Left ventricle myocardium inferior (tissue), 1 donor: ENCODE measurements at places on chromosomes 5 and 9. TPM values are rescaled to one million over a fixed set of nuclear protein-coding genes. Genes with fewer than 3 reads are reported as not detected.

The F2RL1 gene
- total RNA-seq, result 2.0 TPM

- DNase-seq, result no peak
- H3K4me3 ChIP-seq, result no peak overlapping the region
- H3K27me3 ChIP-seq, result peaks cover 43% of the 10 kb centered on the region
- H3K4me1 ChIP-seq, result no peaks in the 10 kb centered on the region
Observed at GRCh38 chr5:137084016-137084415, 415.1 kb downstream of the SPOCK1 start.

The EFNA5 gene
- total RNA-seq, result 28.2 TPM

DNA sequence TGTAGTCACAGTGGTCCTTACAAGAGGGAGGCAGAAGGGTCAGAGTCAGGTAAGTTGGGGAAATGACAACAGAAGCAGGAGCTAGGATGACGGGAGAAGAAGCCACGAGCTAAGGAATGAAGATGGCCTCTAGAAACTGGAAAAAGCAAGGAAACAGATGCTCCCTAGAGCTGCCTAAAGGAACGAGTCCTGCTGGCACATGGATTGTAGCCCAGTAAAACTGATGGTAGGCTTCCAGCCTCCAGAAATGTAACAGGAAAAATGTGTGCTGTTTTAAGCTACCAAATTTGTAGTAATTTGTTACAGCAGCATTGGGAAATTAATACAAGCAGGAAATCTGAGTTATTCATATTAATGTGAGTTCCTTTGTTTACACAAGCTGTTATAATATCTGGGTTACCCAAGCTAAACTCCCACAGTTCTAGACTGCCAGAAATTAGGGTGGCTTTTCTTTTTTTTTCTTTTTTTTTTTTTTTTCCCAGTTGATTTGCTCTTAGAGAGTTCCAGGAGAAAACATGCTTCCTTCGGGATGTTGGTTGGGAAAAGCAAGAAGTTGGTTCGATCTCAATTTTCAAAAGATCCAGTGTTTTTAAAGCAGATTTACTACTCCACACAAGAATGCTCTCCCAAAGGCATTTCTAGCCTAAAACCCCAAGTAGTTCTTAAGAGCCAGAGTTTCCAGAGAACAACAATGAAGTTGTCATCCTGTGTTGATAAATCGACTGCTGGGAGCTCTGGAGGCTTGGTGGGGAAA is 400.0 kb upstream of the SLC24A2 start:
- H3K36me3 ChIP-seq, result no peaks in the 10 kb centered on the region
- no peaks in the 10 kb centered on the region for H3K27me3 ChIP-seq
- no peak for DNase-seq
- no peak overlapping the region for H3K27ac ChIP-seq
- H3K4me1 ChIP-seq, result no peaks in the 10 kb centered on the region
- no peak overlapping the region for H3K4me3 ChIP-seq

GRCh38 chr9:96665789-96666188 is 10.7 kb upstream of the PRXL2C start:
- no peak overlapping the region for H3K4me3 ChIP-seq
- H3K27me3 ChIP-seq, result no peaks in the 10 kb centered on the region
- H3K27ac ChIP-seq, result no peak overlapping the region
- no peak for DNase-seq
- H3K36me3 ChIP-seq, result no peaks in the 10 kb centered on the region

The GABRA1 gene
- not detected for total RNA-seq

DNA sequence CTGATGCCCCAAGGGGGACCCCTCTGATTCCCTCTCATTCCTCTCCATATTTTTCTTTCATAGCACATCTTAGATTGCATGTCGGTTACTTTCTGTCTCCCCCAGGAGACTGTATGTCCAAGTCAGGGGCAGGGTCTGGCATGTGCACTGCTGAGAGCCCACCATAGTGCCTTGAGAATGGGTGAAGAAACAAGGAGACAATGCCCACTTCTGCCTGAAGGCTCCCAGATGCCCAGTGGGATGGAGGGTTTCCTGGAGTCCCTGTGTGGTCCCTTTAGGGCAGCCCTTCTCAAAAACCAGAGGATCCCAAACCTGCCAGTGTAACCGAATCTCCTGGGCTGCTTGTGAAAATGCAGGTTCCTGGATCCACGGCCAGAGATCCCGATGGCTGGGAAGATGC is 126.5 kb upstream of the LARP1 start:
- H3K27me3 ChIP-seq, result peaks cover 4% of the 10 kb centered on the region
- no peak overlapping the region for H3K4me3 ChIP-seq
- no peaks in the 10 kb centered on the region for H3K4me1 ChIP-seq
- H3K27ac ChIP-seq, result no peak overlapping the region

The DDX41 gene
- total RNA-seq, result 29.7 TPM

DNA sequence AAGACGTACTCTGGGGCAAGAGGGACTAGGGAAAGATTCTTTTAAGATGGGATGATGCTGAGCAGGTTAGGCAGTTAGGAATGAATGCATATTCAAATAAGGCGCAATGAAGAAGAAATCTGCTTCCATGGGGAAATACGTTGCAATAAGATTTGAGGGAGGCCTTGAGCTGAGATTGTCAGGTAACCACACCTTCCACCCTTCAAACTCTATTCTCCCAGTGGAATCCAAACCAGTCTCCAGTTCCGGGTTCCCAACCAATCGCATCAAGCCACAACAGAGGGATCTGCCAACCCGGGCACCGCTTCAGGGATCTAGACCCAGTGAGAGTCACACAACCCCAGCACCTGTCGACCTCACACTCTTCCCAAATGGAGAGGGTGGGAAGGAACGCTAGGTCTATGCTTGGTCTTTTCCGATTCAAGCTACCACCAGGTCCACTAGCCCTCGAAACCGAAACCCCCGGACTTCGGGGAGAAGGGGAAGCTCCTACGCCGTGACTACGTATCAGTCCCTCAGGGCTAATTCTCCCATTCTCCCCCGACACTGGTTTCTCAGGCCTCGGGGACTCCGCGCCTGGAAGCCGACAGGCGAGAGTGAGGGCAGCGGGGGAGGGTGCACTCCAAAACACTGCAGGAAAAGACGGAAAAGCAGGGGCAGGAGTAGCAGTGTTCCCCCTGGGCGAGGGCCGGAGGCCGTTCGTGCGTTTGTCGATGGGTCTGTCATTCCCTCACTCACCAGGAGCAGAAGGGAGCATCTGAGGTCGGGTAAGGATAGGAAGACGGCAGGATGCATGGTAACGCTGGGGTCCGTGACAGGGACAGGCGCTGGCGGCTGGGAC is 534 bp downstream of the ERP44 start:
- H3K27ac ChIP-seq, result peak overlapping the region; percentile 91
- peaks cover 63% of the 10 kb centered on the region for H3K4me1 ChIP-seq
- peak overlapping the region; percentile 81 for H3K4me3 ChIP-seq

- H3K27ac ChIP-seq, result no peak within 1 kb of the TSS
- peaks cover 38% of the 10 kb centered on the region for H3K36me3 ChIP-seq
- no peaks in the 10 kb centered on the region for H3K27me3 ChIP-seq
- DNase-seq, result no peak
- H3K4me3 ChIP-seq, result peak within 1 kb of the TSS; percentile 47
Observed at GRCh38 chr5:141223112-141223783, at the start of gene PCDHB14. TSS of gene PCDHB14 (plus strand) at chr5:141223343. CDS start at chr5:141223506, 163 bp downstream.
